ENCODE measurements at places on chromosomes 16 and 17. TPM values are rescaled to one million over a fixed set of nuclear protein-coding genes. Genes with fewer than 3 reads are reported as not detected.

Gene MT1B
- total RNA-seq: not detected

Gene GLIS2
- 32.9 TPM for total RNA-seq

Gene KCNJ2
- total RNA-seq: 0.09 TPM

Gene MYO1C
- 139 TPM for total RNA-seq

Gene ABCC11
- 0.16 TPM for total RNA-seq

Gene C1QTNF1
- total RNA-seq: 38.0 TPM

Gene C16orf89
- not detected for total RNA-seq

Gene KRTAP9-2
- total RNA-seq: not detected

Gene TRPV3
- 0.46 TPM for total RNA-seq

Gene NOG
- total RNA-seq: 1.2 TPM

Gene RPS15A
- total RNA-seq: 2,366 TPM

Gene C1QTNF8
- total RNA-seq: not detected

Gene RAI1
- total RNA-seq: 37.8 TPM

Gene ZNF594
- total RNA-seq: 1.8 TPM

Gene ASPHD1
- total RNA-seq: 30.7 TPM

Gene CTF1
- 0.18 TPM for total RNA-seq

Gene ARL5C
- not detected for total RNA-seq

Gene TP53TG3F
- not detected for total RNA-seq

Gene WIPF2
- 23.7 TPM for total RNA-seq

Data from A549 treated with CORT108297 at 1 μM for 4 hours (cell line).